Right cardiac atrium (tissue), 5 donors: ENCODE measurements at places on chromosomes 2 and 18. TPM values are rescaled to one million over a fixed set of nuclear protein-coding genes. Genes with fewer than 3 reads are reported as not detected.

The SKOR2 gene
- polyA plus RNA-seq: not detected

The SPHKAP gene
- polyA plus RNA-seq: 16.1 TPM

The LAMA1 gene
- polyA plus RNA-seq: 0.02 TPM

The KLF7 gene
- 6.0 TPM for polyA plus RNA-seq

The HTRA2 gene
- polyA plus RNA-seq: 27.8 TPM

DNA sequence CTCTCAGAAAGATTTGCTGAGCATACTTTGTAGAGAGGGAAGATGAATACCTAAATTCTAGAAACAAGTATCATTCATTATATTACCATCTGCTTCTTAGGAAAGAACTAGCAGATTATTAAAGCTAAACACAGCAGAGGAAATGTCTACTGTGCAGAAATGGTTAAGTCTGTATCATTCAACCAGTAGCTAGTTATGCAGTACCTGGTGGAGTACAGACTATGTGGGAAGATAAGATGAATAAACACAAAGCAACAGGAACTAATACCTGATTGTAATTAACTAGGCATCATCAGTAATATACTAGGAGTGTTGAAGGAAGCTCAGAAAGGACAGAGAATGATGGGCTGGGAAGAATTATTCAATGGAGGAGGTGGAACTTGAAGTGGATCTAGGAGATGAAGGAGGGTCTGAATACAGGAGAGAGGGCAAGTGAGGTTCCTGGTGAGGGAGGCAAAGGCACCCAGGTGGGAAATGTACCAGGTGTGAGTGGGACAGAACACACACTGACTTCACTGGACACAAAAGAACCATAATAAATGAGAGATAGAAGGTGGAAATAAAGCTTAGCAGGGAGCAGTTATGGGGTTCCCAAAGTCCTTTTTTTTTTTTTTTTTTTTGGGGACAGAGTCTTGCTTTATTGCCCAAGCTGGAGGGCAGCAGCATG lies 9.5 kb downstream of the WDFY1 start:
- DNase-seq: no peak

- DNase-seq: no peak
Measured at GRCh38 chr2:37895140-37895539, 29.9 kb upstream of the RMDN2 start.

DNA sequence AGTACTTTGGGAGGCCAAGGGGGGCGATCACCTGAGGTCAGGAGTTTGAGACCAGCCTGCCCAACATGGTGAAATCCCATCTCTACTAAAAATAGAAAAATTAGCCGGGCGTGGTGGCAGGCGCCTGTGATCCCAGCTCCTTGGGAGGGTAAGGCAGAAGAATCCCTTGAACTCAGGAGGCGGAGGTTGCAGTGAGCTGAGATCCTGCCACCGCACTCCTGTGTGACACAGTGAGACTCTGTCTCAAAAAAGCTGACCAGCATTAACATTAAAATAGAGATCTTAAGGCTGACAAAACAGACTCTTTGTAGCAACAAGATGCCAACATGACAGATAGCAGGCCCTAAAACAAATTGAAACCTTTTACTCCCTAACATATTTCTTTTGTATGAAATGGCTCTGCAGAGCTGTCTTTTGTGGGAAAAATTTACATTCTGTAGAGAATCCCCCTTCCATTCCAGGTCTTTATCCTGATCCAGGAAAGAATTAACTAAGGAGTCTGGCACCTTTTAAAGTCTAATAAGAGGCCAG lies 213.9 kb downstream of the RAB3GAP1 start:
- DNase-seq: no peak

DNA sequence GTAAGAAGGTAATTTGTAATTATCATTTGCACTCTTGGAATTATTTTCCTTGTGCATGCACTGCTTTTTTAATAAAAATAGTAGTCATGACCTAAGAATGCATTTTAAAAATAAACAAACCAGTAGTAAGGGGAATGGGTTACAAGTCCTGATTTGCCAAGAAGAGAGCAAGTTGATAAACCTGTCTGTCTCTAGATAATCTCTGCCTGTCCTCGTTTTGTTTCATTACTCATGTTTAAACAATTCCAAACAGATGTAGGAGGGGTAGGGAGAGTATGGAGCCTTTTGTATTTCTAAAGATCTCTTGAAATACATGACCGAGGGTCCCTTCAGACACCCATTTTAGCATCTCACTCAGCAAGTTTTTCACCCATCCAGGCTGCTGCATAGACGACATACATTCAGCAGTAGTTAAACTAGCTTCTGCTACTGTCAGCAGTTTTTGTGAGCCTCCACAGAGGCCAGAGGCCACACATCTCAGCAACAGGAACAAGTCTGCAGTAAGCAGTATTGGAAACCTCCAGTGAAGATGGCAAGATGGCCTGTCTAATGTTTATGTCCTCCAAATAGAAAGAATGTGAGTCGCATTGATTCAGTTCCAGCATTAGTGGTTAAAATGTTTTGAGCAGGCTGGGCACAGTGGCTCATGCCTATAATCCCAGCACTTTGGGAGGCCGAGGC lies 2.3 kb upstream of the EXOC6B start:
- DNase-seq: no peak

DNA sequence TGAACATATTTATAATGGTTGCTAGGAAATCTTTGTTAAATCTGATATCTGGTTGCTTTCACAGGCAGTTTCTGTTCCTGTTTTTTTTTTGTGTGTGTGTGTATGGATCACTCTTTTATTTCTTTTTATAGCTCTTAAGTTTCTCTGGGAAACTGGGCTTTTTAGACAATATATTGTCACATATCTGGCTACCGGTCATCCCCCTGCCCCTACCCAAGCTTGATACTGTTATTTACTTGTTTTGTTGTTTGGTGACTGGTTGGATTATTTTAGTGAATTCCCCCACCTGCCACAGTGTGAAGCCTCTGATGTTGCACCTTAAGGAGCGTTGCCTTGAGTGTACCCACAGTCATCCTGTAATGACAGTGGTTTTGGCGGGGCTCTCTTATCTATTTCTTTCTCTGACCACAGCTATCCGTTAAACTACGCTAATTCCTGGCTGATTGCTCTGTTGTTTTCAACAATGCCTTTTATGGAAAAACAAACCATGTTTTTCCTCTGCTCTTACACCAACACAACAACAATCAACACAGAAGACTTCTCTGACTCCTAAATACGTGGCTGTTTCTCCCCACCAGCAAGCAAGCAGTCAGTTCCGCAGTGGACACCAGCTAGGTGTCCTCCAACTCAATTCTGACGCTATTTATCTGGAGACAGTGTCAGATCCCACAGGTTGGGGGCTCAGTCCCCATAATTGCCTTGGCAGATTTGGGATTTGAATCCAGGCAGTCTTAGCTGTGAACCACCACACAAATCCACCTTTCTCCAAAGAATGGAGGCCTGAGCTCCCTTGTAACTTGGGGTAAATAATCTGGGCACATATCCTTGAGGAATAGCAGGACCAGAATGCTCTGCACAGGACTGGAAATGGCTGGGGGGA lies 10.9 kb downstream of the GNLY start:
- DNase-seq: no peak
